ENCODE measurements at places on chromosomes 5 and 9.

GRCh38 chr9:119559056-119559455 lies 189.8 kb upstream of the BRINP1 start:
- DNase-seq: no peak

DNA sequence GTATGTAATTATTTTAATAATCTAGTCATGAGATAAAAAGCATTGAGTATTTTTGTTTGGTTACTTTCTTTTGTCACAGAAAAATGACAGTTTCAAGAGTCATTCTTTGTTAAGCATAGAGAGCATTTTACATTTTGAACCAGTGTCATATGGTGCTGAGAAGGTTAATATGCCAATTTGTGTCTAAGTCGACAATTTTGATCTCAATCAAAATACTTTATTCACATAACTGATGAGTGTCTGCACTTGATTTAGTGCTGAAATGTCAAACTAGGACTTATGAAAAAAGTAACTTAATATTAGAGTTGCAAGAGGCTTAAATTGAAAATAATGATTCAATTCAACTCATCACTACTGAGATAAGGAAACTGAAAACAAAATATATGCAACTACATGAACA lies 1804.6 kb upstream of the ACO1 start:
- no peak for DNase-seq

- DNase-seq: peak; percentile 18
Observed at GRCh38 chr5:17005107-17005828, 69.2 kb upstream of the MYO10 start.

- DNase-seq: peak; percentile 63
Observed at GRCh38 chr9:33813712-33814641, 3.0 kb upstream of the UBE2R2 start.

- peak; percentile 60 for DNase-seq
Observed at GRCh38 chr9:104068546-104068945, 25.6 kb upstream of the SMC2 start.

GRCh38 chr5:88675168-88675707 lies 207.7 kb downstream of the MEF2C start:
- no peak for DNase-seq

- no peak for DNase-seq
Observed at GRCh38 chr5:38317868-38318267, 59.5 kb downstream of the EGFLAM start.

- DNase-seq: no peak
Observed at GRCh38 chr9:118362123-118362522, 657.9 kb downstream of the TLR4 start.

GRCh38 chr5:75612901-75613300 lies 1.6 kb downstream of the ANKDD1B start:
- DNase-seq: no peak

GRCh38 chr5:106140101-106140500 lies 1530.6 kb downstream of the EFNA5 start:
- no peak for DNase-seq

DNA sequence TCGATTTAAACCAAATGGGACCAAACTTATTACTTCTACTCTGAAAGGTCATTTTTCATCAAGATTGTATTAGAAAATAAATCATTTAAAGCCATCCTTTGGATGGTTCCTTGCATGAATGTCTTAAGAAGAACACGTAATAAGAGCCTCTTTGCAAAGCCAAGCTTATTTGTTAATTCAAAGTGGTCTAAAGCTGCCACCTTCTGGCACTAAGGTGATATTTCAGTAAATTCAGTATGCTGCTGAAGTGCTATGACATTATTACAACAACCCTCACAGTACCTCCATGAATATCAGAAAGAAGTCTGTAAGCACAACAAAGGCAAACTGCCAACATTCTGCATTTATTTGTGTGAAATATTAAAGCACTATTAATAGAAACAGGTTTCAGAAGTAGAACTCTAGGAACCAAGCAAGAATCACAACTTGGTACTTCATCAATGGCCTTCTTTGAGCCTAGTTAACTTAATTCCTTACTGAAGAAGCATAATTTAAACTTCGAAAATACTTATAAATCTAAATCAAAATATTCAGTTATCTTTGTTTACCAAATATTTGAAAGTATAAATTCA lies 53.1 kb upstream of the TYRP1 start:
- peak; percentile 35 for DNase-seq

GRCh38 chr9:112049811-112050516 lies 125.1 kb downstream of the SUSD1 start:
- peak; percentile 76 for DNase-seq
